ENCODE measurements at places on chromosomes 3 and 15.

DNA sequence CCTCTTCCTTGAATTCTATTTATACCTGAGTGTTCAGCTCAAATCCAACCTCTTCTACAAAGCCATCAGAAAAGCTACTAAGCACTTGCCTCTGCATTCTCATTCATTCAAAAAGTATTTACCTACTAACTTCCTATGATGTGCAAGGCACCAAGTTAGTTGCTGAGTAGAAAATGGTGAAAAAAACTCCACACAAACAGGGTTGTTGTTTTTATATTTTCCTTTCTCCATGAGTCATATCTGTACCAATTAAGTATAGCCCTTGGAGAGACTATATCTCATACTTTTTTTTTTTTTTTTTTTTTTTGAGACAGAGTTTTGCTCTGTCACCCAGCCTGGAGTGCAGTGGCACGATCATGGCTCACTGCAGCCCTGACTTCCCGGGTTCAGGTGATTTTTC is 67.7 kb downstream of the IGF2BP2 start:
- no peak for DNase-seq

DNA sequence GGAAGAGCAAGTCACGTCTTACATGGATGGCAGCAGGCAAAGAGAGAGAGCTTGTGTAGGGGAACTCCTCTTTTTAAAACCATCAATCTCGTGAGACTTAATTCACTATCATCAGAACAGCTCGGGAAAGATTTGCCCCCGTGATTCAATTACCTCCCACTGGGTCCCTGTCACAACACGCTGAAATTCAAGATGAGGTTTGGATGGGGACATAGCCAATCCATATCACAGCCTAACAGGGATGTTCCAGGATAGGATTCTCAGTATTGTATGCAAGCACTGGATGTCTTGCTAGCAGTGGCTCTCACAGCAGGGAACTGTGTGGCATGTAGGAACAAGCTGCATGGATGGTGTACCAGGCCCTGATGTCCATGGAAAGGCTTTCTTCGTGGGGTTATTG is 47.8 kb upstream of the SLC24A5 start:
- DNase-seq, result no peak

GRCh38 chr3:169998668-169999131 is 32.1 kb downstream of the SEC62 start:
- no peak for DNase-seq

- DNase-seq, result no peak
These were observed 125.7 kb downstream of the TCF12 start for GRCh38 chr15:57044072-57044702.

DNA sequence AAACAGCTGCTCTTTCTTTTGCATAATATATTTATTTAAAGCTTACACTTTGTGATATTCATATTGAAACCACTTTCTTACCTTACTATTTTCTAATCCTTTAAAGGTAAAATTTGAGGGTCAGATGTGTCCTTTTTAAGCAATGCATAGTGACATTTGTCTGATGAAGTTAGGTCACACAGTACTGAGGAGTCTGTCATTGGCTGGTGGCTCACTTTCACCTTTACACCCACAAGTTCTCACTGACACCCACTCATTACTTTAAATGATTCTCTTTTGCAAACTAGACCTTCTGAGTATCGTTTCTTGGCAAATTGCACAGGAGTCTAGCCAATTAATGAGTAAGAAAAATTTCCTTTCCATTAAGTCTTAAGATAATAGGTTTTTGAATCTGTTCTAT is 758.3 kb upstream of the ARPP21 start:
- DNase-seq, result no peak

DNA sequence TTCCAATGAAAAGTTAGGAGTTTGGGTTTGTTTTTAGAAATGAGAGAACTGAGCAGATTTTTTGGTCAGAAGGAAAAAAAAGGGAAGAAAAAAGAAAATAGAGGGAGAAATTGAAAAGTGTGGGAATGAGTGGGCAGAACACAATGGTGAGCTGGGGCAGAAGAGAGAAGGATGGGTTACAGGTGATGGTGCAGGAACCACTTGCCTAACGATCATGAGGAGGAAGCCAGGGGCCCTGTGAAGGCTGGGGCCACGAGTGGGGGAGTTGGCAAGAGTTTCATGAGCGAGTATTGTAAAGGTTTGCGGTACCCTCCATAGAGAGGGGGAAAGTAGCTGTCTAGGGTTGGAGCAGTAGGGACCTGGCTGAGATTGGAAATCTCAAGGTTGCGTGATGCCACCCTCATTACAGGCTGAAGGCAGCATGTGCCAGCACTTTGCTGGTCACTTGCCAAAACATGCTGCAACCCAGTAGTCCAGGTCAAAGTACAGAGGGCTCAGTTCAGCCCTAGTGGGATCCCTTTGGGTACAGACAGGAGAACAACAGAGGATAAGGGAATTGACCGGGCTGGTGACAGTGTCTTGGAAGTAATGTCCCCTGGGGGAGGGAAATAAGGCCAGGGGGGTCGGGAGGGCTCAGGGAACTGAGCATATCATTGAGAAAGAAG is 6.6 kb downstream of the IVD start:
- DNase-seq, result no peak

DNA sequence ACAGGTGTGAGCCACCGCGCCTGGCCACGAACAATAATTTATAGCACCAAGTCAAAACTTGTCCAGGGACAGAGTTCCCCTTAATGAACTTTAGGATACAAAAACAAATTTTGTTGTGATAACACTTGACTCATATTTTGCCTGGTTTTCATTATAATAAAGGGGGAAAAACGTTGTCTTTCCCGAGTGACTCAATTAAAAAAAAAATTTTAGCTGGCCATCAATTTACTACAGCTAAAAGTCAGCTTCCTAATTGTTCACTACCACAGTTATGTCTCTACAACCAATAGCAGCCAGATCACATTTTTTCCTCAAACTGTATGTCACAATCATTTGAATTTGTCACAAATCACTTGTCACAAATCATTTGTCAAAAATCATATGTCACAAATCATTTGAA is 116.0 kb downstream of the P3H2 start:
- no peak for DNase-seq

DNA sequence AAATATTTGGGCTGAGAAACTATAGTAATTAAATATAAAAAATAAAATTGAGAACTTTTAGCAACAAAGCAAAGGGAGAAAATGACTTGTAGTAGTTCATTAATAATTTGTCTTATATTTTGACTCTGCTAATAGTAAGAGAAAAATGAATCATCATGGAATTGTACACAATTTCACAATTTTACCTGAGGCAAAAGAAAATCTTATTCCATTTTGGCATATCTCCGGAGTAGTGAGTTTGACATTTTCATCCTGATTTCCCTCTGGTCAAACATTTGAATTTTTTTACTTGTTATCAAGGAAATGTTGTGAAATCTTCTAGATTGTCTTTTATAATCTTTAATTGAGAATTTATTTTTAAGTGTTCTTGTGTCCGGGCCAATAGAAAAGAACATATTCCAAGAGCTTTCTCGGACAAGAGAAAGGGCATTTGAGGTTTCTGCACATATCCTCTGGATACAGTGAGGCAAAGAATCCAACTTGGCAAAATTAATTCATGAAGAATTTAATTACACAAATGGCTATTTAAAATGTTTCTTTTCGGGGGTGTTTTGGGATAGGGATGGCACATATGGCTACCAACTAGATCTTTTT is 89.3 kb upstream of the IGSF10 start:
- no peak for DNase-seq

DNA sequence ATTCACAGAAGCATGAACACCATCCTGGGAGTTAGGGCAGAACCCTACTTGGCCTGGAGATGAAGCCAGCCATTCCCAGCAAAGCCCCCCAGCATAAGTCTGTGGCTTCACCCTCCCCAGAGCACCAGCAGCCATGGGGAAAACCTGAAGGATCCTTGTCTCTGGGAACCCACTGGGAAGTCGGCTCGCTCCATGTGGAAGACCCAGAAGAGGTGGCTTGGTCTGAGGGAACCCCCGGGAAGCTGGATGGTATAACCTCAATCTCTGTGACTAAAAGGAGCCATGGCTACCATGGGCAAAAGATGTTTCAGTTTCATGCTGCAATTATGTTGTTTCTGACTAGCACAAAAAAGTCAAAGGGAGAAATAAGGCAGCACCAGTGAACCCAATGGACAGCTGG is 11.8 kb upstream of the RPUSD3 start:
- no peak for DNase-seq

DNA sequence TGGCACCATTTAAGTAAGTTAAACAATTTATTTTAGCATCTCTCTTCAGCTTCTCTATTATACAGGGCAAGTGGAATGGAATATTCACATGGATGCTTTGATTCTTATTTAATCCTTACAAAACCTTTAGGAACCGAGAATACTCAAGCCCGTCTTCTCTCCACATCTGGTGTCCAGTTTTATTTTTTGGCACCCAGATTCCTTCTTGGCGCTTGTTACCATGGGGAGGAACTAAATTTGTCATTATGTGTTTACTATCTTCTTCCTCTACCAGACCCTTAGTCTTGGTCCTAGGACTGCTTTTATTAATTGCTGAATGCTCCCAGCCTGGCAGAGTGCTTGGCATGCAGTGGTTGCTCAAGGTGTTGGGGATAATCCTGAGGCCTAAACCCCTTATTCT is 138.8 kb downstream of the CACNA2D3 start:
- no peak for DNase-seq

DNA sequence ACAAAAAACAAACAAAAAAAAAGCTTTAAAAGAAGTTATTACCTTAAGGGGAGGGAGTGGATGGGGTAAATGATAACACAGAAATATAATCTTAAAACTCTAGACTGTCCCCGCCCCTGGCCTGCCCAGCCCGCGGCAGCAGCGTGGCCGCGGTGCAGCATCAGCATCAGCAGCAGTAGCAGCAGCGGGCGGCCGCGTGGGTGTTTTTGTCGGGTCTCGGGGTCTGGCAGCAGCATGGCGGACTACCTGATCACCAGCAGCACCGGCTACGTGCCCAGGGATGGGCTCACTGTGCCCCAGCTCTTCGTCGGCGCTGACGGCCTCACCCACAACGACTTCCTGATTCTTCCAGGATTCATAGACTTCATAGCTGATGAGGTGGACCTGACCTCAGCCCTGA is 80.0 kb upstream of the ANKRD28 start:
- DNase-seq, result no peak

DNA sequence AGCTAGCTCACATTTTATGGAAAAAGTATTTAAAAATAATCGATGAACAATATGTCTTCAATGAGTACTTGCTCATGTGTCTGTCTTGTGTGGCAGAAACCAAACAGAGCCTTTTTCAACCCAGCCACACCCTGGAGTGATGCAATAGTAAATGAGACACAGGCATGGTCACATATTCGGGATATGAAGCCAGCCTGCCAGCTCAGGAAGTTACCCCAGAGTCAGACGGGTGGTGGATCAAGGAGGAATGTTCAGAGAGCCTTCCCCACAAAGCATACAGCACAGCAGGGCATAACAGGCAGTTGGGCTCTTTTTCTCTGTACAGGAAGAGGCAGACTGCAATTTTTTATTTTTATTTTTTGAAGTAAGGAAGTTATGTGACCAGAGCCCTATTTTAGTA is 27.3 kb downstream of the LARP6 start:
- DNase-seq, result no peak

DNA sequence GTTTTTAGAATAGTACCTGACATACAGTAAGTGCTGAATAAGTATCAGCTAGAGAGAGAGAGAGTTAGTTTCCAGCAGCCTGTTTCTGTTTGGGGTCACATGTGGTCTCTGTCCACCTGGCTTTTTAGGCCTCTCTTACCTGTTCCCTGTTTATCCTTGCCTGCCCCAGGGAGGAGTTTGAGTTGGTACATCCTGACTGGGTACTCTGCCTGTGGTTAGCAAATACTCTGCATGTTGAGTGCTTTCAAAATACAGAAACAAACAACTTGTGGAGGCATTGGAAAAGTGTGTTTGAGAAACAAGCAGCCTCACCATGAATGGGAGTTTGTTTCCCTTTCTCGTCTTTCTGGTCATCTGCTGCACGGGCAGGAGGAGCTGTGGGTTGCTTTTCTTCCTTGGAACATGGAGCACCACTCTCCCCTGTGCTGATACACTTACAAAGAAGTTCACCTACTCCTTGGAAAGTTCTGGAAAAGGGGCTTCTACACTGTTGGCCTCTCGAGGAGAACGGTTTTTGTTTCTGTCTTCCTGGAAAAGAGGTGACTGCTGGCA is 166.1 kb downstream of the PGPEP1L start:
- DNase-seq, result no peak

GRCh38 chr3:143124601-143125520 is 5.3 kb downstream of the CHST2 start:
- no peak for DNase-seq

DNA sequence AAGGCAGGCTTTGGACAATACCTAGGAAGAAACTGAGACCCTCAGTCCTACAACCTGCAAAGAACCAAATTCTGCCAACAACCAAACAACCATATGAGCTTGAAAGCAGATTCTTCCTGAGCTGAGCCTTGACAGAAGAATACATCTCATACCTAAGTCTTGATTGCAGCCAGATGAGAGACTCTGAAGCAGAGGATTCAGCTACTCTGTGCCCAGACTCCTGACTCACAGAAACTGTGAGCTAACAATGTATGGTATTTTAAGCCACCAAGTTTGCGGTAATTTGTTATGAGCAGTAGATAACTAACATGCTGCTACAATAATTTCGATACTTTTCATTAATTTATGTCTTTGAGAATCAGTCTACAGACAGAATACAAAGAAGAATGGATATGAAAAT is 325.1 kb upstream of the CBLB start:
- DNase-seq, result no peak

GRCh38 chr15:31128919-31129768 is 27.6 kb upstream of the TRPM1 start:
- peak; percentile 74 for DNase-seq

DNA sequence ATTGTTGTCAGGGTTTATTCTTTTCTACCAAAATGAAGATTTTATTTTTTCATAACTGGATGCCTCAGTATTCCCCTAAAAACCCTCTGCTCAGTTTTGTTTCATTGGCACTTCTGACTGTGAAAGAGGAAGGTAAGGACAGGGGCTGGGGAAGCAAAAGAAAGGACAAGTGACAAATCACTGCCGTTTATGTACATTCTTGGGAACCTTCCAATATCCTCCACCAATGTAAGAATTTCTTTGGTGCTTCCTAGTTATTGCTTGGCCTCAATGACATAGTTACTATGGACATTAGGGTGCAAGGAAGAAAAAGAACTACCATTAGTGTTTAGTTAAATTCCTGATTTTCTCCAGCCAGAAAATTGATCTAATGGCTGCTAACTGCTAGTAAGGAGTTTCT is 131.0 kb upstream of the C15orf61 start:
- DNase-seq, result no peak

DNA sequence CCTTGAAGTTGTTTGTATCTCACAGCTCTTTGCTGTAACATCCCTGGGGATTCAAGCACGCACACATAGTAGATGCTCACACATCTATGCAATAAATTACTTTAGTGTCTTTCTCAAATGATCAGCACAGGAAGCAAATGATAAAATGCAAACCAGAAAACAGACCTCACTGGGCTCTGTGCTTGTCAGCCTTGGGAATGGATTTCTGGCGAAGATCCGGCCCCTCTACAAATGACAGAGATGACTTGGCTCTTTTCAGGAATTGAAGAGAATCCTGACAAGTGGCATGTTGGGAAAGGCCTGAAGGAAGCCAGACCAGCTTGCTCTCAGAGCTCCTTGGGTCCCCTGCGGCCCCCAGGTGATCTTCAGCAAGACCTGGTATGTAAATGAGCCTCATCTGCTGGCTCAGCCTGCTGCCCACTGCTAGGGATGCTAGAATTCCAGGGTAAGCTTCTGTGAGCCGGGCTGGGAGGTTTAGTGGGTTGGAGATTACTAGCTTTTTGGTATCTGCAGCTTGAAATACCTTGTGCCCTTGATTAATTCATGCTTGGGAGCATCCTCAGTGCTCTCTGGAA is 54.1 kb downstream of the LPP start:
- no peak for DNase-seq

Measured in CD4-positive, alpha-beta T cell treated with Interferon alpha-2 for 1 hour (primary cell).